ENCODE measurements at places on chromosomes 4 and X.

DNA sequence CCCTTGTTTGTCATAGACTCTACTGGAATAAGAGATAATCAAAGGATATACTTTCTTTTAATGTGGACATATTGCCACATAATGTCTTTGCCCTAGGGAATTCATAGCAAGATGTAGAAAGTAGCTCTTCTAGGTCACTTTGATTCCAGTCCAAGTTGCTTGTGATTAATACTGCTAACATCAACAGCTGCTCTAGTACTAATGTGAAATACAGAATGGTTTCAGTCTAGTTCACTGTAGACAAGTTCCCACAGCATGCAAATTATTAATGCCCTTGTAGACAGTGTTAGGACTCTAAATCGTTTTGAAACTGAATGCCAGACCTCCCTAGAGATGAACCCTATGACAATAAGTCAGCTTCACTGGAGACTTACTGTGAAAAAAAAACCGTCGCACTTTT is 494.6 kb upstream of the ATOH1 start:
- no peak for DNase-seq

DNA sequence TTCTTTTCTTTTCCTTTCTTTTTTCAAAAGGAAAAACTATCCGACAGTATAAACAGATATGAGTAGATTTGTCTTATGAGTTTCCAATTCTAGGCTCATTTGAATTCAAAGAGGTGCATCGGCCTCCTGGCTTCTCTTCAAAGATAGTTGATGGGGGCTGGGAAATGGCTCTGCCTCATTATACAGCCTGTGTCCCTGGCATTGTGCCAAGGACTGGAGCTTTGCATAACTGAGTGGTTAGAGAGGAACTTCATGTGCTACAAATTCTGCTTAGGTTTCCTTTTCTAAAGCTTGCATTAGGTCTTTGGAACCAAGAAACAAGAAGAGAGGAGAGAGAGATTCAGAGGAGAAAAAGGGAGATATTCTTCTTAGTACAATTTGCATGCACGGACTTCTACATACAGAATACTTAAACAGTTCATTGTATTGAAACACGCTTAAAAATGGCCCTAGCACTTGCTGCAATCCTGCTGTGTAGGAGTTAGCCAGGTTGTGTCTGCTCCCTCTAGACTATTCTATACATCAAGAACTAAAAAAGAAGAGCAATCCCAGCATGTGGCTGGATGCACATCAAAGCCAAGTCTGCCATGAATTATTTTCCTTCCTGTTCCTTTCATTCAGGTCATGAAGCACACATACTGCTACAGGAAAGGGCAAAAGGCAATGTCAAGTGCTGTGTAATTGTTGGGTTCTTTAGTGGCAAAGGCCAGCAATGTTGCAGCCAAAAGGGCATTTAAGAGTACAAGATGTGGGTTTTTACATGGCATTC is 70.9 kb downstream of the INTS12 start:
- no peak for DNase-seq

- DNase-seq: no peak
These were observed 3.1 kb upstream of the C4orf17 start for GRCh38 chr4:99507762-99508161.

GRCh38 chr4:143575331-143575730 is 61.8 kb downstream of the SMARCA5 start:
- no peak for DNase-seq

GRCh38 chr4:61427099-61427817 is 227.1 kb downstream of the ADGRL3 start:
- no peak for DNase-seq

DNA sequence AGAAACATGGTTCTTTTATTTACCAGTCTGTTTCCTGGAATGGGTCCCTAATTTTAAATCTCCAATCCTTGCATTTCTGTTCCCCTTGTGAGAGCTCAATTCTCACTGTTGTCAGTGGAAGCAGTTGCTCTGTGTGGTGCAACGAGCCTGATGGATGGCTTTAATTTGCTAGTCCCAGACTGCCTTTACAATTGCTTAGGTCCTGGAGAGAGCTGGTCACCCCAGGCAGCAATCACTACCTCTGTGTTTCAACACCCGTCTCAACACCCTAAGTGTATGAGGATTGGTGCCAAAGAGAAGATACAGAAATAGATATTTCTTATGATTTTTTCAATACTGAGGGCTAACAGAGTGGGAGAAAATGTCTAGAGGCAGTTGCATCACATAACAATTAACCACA is 873.8 kb downstream of the GLUD2 start:
- DNase-seq: no peak

GRCh38 chr4:187602339-187603092 is 393.1 kb upstream of the ZFP42 start:
- DNase-seq: no peak

DNA sequence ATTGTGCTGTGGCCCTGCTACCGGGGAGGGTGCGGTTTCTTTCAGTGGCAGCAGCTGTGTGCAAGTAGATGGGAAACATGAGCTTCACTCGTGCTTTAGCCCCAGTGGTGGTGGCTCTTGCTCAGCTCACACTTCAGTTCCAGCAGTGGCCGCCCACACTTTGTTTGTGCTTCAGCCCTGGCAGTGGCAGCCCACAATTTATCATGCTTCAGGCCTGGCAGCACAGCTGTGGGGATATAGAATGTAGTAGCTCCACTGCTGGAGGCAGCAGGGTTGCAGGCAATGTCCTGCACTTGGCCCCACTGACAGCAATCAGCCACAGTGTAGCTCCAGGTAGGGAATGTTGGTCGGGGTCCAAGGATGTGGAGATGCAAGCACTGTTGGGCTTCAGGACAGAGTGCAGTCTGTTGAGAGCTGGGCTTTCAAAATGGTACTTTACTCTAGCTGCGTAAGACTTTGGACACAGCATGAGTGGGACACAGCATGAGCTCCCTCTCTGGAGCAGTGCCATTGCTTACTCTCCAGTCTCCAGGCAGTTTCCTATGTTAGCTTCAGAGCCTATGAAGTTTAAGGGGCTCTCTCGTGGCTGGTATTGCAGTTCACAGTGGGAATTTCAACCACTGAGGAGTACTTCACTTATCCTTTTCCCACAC is 413.1 kb downstream of the PDGFC start:
- DNase-seq: no peak

- DNase-seq: no peak
These were observed 151.9 kb upstream of the ANK2 start for GRCh38 chr4:112897543-112897942.

- DNase-seq: no peak
These were observed 1266.8 kb upstream of the PCDH7 start for GRCh38 chr4:29453303-29453820.

DNA sequence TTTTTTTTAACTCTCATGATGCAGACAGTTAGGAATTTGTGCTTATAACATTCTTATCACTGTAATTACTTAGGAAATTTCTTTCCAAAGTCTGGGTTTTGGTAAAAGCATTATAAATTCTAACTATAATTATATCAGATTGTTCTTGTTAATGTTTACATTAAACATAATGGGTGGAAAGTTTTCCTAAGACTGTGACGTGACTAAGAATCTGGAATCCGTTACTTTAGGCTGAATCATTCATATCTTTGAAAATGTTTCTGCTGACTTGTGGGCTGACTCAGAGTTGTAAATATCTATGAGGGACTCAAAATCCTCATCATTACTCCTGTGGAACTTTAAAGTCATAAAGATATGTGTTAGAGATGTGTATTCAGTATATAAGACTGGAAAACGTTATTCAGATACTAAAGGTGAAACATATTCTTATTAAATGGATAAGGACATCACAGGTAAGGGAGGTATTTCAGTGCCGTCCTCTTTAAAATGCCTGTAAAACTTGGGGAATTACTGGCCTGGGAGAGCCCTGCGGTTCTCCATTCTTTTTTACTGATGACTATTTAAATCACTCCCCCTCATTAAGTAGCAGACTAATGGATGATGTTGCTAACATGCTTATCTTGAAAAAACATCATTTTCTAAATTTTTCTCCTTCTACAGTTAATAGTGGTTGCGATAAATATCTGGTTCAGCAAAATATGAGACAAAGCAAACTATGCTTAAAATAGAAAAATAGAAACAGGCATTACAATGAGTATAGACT is 159.0 kb downstream of the DCLK2 start:
- no peak for DNase-seq

GRCh38 chr4:76058888-76059426 is 15.6 kb upstream of the ART3 start:
- DNase-seq: no peak

DNA sequence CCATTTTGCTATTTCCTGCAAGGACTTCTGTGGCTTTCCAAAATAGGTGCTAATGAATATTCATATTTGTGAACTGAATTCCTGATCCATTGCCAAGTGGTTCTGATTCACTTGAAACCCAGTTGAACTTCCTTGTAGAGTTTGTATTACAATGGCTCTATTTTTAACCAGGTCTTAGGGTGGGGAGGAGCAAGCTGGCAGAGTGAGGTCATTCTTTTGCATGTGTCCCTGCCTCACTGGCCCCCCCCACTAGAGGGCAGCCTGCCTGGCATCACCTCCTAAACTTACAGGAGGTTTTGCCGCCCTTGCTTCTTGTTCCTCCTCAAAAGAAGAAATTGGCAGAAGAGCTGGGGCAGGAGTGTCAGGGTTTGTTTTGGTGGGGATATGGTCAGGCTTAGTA is 10.5 kb downstream of the PTTG2 start:
- no peak for DNase-seq

DNA sequence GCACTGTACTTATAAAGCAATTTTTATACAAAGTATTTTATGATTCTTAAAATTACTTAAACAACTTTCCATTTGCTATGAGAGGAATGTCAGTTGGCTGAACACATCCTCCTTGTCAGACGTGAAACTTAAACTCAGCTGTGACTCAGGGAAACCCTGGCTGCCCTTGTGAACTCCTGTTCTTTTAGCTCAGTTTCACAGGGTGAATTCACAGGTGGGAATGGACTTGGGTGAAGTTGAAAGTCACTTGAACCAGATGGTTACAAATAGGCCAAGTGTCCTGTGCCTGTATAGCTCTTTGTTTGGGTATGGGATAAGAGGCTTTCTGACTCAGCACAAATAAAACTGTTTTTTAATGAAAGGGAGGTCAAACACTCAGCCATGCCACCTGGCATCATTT is 67.4 kb upstream of the FAM47B start:
- DNase-seq: no peak

DNA sequence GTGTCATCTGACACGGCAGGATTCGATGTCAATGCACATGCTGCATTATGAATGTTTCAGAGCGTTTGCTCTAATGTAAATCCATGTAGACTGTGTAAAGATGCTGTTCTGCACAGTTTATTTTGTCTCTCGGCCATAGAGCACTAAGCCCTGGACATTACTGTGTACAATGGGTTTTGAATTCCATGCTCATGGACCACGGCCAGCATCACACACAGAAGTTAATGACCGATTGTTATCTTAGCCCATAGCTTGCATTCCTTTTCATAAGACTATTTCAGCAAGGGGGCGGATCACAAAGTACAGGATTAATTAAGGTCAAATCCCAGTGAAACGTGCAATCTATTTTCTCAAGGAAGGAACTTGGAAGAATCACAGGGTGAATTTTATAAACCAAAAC is 286.1 kb upstream of the TENM3 start:
- DNase-seq: no peak

DNA sequence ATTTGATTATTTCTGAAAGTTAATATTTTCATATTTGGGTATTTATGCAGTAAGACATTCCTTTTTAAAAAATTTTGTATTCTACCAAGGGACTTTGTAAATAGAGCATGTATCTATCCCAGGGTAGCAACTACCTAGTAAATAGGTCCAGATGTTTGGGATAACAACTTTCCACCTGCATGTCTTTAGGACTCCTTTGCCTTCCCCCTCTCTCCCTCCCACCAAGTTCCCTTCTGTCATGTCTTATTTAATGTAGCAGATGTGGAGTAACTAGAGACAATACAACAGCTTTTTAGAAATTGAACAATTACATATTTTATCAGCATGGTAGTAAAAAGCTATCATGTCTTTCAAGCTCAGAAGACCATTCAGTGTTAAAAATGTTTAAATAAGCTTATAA is 821.0 kb downstream of the C4orf33 start:
- DNase-seq: no peak

DNA sequence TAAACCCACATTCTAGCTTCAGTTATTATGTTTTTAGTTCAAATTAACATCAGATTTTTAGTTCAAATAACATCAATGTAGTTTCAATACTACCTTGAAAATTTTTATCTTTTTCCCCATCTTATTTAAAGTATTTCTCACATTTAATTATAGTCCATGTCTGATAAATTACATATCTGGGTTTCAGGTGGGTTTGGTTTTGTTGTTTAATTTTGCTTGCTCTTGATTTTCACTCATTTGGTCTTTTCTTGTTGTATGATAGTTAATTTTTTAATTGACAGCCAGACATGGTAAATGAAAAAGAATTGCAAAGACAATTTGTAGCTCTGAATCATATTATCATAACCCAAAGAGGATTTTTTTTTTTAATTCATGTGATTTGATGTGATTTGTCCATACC is 41.9 kb downstream of the GYG2 start:
- no peak for DNase-seq

- DNase-seq: no peak
These were observed 480.8 kb upstream of the TECRL start for GRCh38 chr4:64889906-64890610.

- no peak for DNase-seq
These were observed 39.6 kb downstream of the FNIP2 start for GRCh38 chr4:158808399-158808798.

DNA sequence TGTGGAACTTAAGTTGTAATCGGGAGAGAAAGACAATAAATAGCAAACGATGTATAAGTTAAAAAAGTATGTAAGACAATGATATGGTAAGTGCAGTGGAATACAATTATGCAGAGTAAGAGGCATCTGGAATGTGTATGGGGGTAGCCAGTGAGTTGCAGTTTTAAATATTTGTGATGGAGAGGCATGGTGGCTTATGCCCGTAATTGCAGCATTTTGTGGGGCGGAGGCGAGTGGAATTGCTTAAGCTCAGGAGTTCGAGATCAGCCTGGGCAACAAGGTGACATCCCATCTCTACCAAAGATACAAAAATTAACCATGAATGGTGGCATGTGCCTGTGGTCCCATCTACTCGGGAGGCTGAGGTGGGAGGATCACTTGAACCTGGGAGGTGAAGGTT is 52.5 kb upstream of the WDFY3 start:
- DNase-seq: no peak

GRCh38 chrX:45591650-45592049 is 391.0 kb upstream of the DIPK2B start:
- DNase-seq: no peak

- no peak for DNase-seq
These were observed 107.4 kb downstream of the FAM13A start for GRCh38 chr4:88949605-88950004.

DNA sequence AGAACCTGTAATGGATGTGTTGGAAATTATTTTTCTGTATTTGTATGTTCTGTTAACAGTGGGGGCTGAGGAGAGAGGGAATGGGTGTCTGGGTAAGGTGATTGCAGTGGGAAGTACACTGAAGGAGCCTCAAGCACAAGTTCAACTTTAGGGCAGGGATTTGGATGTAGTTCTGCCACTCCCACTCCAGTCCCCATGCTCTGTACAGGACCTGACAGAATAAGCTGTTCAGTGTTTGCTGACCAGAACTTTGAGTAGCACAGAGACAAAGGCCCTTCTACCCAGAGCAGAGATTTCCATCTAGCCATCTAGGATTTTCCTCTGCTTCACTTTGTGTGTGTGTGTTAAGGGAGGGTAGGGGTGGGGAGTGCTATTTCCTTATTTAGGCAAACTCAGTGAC is 49.2 kb downstream of the VSIG4 start:
- DNase-seq: no peak
